Mucosa of gallbladder (tissue), 1 donor: ENCODE measurements at places on chromosomes 12 and 14. TPM values are rescaled to one million over a fixed set of nuclear protein-coding genes. Genes with fewer than 3 reads are reported as not detected.

CCDC60 gene
- not detected for total RNA-seq

FAIM2 gene
- 13.0 TPM for total RNA-seq

- DNase-seq = no peak
Measured at GRCh38 chr14:36346052-36346451, 25.6 kb upstream of the MBIP start.

DNA sequence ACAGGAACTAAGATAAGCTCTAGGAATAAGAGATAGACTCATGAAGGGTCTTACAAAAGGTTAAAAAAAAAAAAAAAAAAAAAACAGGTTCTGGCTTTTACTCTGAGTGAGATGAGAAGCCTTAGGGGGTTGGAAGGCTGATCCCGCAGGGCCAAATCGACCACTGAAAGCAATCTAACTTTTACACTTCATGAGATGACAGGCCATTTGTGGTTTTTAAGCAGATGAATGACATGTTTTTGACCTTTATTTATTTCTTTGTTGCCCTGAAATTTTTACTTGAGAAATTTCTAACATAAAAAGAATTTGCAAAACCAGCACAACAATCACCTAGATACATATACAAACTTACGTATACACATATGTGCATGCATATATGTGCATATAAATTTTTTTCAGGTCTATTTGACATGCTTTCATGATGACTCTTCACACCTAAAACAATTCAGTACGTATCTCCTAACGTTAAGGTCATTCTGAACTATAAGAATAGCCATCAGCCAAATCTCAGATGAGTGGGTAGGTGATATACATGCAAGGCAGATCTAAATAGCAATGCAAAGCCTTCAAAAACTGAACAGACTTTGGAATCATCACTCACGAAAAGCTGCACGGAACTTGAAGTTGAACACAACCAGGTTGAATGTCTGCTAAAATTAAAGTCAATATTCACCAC lies 87.0 kb downstream of the R3HDM2 start:
- DNase-seq = no peak

GRCh38 chr12:93154753-93155480 lies 222.8 kb upstream of the NUDT4 start:
- DNase-seq = no peak

DNA sequence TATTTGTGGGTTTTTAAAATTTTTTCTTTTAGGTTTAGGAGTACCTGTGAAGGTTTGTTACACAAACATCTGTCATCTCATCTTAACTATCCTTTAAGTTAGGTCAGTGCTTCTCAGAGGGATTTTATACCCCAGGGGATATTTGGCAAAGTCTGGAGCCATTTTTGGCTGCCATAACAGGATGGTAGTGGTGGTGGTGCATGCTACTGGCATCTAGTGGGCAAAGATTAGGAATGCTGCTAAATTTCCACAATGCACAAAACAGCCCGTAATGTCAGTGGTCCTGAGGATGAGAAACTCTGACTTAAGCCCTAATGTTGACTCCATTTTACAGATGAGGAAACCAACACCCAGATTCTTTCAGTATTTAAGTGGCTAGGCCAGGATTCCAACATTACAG lies 85.2 kb upstream of the MYF6 start:
- DNase-seq = no peak

- DNase-seq = no peak
Measured at GRCh38 chr14:55519473-55520080, 60.4 kb upstream of the KTN1 start.

- DNase-seq = no peak
Measured at GRCh38 chr12:3624273-3624672, 128.6 kb downstream of the CRACR2A start.

DNA sequence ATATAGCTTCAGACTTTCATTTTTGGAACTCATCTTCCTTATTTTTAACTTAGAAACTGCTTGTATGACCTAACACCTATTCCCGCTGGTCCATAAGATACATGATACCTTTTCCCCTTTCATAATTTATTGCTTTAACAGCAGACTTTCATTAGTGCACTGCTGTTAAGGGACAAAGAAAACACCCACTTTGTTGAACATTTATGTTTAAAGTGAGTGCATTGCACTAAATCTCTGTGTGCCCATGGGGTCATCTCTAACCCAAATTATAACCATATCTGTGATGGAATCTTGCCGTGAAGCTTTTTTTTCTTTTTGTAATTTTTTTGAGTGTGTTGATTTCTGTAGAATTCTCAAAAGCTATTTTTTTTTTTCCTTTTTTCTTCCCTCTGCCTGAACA lies 261.8 kb downstream of the TMTC2 start:
- DNase-seq = no peak

- no peak for DNase-seq
Measured at GRCh38 chr14:42532194-42532593, 925.5 kb downstream of the LRFN5 start.

- no peak for DNase-seq
Measured at GRCh38 chr14:51225751-51226150, 14.3 kb upstream of the TMX1 start.

DNA sequence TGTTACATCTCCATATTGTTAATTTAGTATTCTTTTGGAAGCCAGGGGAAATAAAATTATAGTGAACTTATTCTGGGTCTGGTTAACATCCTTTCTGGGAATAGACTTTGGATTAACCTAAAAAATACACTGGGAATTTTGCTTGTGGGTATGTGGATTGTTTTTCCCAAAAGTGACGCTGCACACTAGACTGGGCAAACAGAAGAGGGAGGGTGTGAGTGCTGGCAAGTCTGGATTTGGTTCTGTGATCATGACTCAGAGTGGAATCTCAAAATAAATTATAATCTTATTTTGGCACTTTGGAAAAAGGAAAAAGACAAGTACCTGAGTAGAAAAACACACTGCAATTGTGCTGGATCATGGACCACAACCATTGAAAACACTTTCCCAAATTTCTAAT lies 15.2 kb upstream of the LUM start:
- no peak for DNase-seq

DNA sequence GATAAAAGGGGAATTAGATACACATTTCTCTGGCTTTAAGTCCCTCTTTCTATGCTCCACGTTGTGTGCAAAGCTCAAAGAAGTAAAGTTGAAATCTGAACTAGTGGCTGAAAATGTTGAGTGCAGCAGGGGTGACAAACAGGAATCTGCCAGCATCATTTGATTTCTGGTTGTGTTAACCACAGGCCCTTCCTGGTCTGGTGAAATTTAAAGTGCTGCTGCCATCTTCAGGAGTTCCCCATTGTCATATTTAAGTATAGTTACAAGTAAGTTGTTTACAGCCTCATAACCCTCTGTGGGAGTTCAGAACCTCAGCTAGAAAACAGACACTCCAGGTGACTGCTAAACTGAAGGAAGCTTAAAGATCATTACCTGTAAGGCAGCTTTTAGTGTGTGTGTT lies 90.9 kb upstream of the CCDC196 start:
- no peak for DNase-seq
